ENCODE measurements at places on chromosomes 7 and 10. TPM values are rescaled to one million over a fixed set of nuclear protein-coding genes. Genes with fewer than 3 reads are reported as not detected.

The TLL2 gene
- 5.2 TPM for total RNA-seq

The OPN4 gene
- 0.32 TPM for total RNA-seq

DNA sequence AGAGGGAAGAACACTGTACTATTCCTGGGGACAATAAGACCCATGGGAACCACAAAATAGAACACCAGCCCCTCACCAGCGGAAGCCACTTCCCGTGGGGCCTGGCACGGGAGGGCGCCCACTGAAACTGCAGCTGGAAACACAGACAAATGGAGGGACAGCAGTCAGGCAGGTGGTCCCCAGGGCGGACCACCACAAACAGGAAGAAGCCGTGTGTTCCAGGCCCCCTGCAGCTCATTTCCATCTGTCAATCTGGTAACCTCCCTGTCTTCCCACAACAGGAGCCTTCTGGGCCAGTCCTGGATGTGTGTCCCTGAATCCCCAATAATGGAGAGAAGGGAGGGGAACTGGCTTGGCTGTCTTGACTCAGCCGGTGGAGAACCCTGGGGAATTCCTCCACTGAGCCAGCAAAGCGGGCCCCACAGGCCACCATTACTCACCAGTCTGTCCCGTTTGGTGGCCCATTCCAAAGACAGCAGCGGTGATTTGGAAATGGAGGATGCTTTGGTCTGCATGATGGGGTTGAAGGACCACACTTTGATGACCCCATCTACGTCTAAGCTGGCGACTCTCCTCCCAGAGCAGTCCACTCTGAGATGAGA, 16.7 kb downstream of the WDR91 start:
- DNase-seq = no peak

GRCh38 chr7:77456696-77457095, 40.5 kb upstream of the GSAP start:
- no peak for DNase-seq

- DNase-seq = no peak
Measured at GRCh38 chr10:96688789-96689188, 31.5 kb downstream of the PIK3AP1 start.
